Transverse colon (tissue), 4 donors: ENCODE measurements at places on chromosomes 1 and 21.

- DNase-seq = no peak
These were observed 85.8 kb upstream of the IPO9 start for GRCh38 chr1:201742955-201743805.

- no peak for DNase-seq
These were observed 257.2 kb upstream of the AJAP1 start for GRCh38 chr1:4397196-4397595.

DNA sequence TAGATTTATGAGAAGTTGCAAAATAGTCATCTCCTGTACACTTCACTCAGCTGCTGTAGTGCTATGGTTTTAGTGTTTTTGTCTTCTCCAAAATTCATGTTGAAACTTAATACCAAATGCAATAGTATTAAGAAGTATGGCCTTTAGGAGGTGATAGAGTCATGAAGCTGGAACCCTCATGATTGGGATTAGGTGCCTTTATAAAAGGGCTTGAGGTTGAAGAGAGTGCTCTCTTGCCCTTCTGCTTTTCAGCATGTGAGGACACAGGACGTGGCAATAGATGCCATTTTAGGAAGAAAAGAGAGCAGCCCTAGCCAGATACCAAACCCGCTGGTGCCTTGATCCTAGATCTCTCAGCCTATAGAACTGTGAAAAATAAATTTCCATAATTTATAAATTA lies 87.6 kb downstream of the CTH start:
- DNase-seq = no peak

- DNase-seq = no peak
These were observed 3.1 kb downstream of the PRXL2B start for GRCh38 chr1:2589431-2590232.

DNA sequence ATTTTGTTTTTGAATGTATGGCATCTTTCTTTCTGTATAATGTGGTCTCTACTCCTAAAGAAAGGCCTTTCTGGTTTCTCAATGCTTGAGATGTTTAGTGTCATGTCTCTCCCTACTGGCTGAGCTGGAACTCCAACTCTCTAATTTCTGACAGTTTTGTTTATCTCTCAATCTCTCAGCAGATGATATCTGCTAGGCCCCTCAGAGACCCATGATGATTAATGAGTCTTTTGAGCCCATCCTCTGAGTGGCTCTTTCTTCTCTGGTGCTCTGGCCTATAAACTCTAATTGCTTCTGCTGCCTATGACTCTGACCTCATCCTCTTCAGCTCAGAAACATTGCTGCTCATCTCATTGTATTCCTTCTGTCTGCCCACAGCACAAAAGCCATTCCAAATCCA lies 46.6 kb downstream of the CRB1 start:
- DNase-seq = no peak

- no peak for DNase-seq
These were observed 48.7 kb upstream of the PRDM2 start for GRCh38 chr1:13651279-13651678.

- DNase-seq = no peak
These were observed 45.1 kb downstream of the CDC7 start for GRCh38 chr1:91545506-91546300.

DNA sequence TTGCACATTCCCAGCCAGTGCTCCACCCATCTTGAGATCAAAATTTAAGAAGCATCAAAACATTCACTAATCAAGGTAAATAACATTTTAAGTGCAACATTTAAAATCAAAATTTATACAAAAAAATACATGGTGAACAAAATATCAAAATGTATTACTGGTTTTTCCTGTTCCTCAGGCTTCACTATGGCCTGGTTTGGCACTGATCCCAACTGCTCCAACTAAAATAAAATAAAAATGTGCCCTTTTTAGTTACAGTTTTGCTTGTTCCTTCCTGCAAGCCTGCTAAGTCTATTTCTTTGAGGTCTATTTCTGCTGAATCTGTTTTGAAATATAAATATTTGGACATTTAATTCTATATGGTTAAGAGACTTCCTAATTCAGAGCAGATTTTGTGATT lies 54.9 kb downstream of the ADAMTS1 start:
- no peak for DNase-seq

DNA sequence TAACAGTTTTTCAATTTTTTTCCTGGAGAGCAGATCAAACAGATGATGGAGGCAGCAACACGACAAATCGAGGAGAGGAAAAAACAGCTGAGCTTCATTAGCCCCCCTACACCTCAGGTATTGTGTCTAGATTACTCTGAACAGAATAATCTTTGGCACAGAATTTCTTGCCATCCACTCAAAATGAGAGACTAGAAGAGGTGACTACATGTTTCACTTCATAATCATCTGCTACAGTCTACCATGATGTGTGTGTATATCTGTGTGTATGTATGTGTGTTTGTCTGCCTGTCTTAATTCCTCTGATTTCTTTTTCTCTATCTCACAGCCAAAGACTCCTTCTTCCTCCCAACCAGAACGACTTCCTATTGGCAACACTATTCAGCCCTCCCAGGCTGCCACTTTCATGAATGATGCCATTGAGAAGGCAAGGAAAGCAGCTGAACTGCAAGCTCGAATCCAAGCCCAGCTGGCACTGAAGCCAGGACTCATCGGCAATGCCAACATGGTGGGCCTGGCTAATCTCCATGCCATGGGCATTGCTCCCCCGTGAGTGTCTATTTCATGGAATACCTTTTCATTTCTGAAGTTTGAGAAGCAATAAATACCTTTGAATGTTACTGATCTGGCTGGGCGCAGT lies 11.4 kb downstream of the PRPF3 start:
- no peak for DNase-seq

- no peak for DNase-seq
These were observed 36.9 kb upstream of the RGS1 start for GRCh38 chr1:192538407-192539296.

DNA sequence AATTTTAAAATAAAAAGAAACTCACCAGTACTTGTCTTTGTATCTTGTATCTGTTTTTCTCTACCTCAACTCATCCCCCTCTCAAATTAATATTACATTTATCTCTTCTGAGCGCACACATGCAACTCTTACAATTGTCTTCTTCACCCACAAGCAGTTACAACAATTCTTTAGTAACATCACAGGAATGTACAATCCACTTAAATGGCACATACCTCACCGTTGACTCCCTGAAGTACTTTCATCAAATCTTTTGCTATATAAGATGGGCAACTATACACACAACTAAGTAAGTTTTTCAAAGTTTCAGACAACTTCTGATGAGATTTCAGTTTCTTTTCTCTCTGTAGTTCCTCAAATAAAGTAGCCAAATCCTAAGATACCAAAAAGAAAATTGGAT lies 28.3 kb downstream of the HEATR1 start:
- no peak for DNase-seq

DNA sequence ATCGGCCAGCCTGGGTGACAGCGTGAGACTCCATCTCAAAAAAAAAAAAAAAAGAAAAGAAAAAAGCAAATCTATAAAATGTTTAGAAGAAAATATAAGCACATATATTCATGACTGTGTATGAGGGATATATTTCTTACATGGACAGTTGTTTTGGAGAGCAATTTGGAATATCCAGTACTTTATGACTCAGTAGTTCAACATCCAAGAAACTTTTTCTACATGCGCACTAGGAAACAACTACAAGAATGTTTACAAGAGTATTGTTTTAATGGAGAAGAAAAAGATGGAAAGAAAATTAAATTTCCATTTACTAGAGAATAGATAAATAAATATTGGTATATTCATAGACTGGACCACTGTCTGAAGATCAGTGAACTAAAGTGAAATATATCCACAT lies 77.5 kb downstream of the MAST2 start:
- DNase-seq = no peak

GRCh38 chr1:33086384-33086850 lies 5.5 kb downstream of the AZIN2 start:
- peak; percentile 72 for DNase-seq

- no peak for DNase-seq
These were observed 50.9 kb downstream of the KCTD3 start for GRCh38 chr1:215617979-215618378.

DNA sequence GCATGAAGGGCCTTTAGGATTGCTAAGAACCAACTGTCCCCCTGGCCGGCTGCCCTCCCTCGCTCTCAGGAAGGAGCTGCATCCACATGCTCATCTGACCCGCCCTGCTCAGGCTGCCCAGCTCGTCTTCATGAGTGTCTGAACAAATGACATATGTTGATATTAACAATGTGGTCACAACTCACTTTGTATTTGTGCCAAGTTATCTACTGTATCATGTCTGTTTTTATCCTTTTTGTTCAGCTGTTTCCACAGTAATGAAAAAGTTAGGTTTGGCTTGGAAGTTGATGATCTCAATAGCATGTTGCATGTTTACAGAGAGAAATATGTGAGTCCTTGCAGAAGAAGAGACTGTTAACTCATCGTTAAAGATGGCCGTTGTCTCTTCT lies 75.1 kb downstream of the PHTF1 start:
- peak; percentile 41 for DNase-seq

GRCh38 chr1:111873460-111874030 lies 115.9 kb downstream of the KCND3 start:
- DNase-seq = no peak

- DNase-seq = no peak
These were observed 303.2 kb downstream of the LMX1A start for GRCh38 chr1:165053351-165053750.

GRCh38 chr1:37237948-37238347 lies 203.6 kb upstream of the GRIK3 start:
- DNase-seq = no peak

GRCh38 chr1:62712336-62713243 lies 24.4 kb upstream of the DOCK7 start:
- no peak for DNase-seq

DNA sequence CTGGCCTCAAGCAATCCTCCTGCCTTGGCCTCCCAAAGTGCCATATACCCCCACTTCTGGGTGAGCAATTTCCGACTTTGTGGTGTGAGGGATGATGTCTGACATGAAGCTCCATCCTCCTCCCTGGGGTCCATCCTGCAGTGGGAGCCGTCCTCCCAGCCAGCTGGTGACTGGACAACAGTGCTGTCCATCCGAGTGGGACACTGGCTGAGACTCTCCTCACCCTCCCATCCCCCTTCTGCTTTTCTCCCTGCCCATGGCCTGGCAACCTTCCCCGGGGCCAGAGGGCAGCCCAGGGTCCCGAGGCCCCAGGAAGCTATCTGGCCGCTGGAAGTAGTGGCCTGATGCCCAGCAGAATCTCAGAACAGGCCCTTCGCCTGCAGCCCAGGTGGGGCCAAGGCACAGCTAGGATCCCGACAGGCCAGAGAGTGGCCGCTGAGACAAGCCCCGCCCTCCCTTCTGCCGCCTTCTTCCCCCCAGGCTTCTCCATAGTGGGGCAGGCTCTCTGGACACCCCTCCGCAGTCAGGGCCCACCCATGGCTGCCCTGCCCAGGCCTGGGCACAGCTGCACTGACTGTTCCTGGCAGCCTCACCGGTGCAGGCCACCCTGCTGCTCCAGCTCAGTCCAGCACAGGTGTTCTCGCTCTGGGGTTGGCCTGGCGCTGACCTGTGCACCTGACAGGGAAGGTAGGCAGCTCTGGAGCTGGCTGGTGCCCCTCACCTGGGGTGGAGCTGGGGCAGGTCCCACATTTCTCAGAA lies 8.4 kb upstream of the FAAP20 start:
- no peak for DNase-seq

- no peak for DNase-seq
These were observed 71.7 kb downstream of the APP start for GRCh38 chr21:26098772-26099397.

DNA sequence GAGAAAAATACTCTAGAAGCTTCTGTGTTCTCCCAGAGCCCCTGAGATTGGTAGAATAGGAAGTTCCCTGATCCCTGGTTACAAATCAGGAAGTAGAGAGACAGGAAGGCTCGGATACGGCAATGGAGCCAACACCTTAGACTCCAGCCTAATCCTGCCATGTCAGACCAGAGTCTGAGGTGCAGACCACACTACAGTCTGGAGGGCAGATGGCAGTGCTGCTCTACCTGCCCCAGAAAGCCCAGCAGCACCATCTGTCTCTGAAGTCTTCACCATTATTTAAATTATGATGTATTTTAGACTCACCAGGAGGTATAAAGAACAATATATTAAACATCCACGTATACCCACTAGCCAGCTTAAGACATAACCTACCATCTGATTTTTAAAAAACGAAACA lies 93.0 kb downstream of the MTR start:
- no peak for DNase-seq

DNA sequence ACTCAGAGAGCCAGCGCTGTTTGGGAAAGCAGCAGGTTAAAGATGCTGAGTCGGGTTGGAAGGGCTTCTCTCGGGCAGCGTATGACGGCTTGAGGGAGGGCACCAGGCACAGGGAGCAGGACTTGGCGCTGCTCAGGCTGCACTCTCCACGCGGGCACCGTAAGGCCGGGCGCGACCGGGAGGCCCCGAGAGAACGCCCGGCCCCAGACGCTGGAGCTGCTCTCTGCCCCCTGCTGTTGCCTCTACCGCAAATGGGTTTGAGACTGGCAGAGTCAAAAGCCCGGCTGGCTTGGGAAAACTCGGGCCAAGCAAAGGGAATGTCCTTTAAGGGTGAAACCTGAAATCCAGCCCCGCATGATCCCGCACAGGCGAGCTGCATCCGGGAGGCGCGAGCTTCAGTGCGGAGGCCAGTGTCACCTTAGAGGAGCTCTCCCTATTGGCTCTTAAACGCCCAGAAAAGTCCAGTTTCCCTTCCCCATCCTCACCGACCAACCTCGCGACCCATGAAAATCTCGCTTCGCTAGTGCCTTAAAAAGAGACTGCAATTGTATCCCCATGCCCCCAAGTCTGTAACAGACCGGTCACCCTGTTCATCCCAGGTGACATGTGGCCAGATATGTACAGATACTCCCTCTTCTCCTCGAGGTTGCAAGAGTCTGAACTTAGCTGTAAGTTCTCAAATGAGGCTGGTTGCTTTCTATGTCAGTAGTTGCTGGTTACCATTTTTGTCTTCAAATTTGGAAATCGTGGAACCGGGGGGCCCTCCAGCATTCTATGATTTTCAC lies 1.1 kb downstream of the PRRX1 start:
- DNase-seq = peak; percentile 34

DNA sequence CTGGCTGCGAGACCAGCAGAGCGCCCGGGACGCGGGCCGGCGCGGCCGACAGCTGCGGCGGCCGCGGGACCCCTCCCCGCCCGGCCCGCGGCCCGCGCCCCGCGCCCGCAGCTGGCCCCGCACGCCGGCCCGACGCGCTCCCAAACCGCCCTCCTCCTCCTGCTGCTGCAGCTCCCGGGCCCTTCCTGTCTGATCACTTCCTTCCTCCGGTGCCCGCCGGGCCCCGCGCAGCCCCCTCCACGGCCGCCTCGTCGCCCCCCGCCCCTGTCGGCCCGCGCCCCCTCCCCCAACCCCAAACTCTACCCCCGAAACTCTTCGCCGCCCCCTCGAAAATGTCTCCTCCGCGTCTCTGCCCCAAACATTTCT lies 594 bp downstream of the LUZP1 start:
- peak; percentile 39 for DNase-seq

- peak; percentile 72 for DNase-seq
These were observed 29.6 kb downstream of the ACOT11 start for GRCh38 chr1:54577612-54578011.

GRCh38 chr1:181083842-181084605 lies 4.5 kb upstream of the IER5 start:
- DNase-seq = peak; percentile 71

GRCh38 chr1:184379111-184379752 lies 7.6 kb upstream of the C1orf21 start:
- no peak for DNase-seq
